ENCODE measurements at places on chromosomes 12 and 14. TPM values are rescaled to one million over a fixed set of nuclear protein-coding genes. Genes with fewer than 3 reads are reported as not detected.

The LHX5 gene
- 0.23 TPM for total RNA-seq

The AMIGO2 gene
- 19.3 TPM for total RNA-seq

GRCh38 chr14:59028476-59029202 is 159.8 kb upstream of the DAAM1 start:
- H3K4me3 ChIP-seq = peak overlapping the region; percentile 8
- peak; percentile 100 for DNase-seq
- peaks cover 16% of the 10 kb centered on the region for H3K4me1 ChIP-seq
- H3K27ac ChIP-seq = no peak overlapping the region
- H3K36me3 ChIP-seq = no peaks in the 10 kb centered on the region

- H3K27me3 ChIP-seq = peaks cover 37% of the 10 kb centered on the region
- H3K4me3 ChIP-seq = no peak overlapping the region
- H3K4me1 ChIP-seq = no peaks in the 10 kb centered on the region
- H3K36me3 ChIP-seq = no peaks in the 10 kb centered on the region
- no peak overlapping the region for H3K27ac ChIP-seq
Measured at GRCh38 chr14:21852061-21852664, 178.5 kb upstream of the OR4E1 start.

DNA sequence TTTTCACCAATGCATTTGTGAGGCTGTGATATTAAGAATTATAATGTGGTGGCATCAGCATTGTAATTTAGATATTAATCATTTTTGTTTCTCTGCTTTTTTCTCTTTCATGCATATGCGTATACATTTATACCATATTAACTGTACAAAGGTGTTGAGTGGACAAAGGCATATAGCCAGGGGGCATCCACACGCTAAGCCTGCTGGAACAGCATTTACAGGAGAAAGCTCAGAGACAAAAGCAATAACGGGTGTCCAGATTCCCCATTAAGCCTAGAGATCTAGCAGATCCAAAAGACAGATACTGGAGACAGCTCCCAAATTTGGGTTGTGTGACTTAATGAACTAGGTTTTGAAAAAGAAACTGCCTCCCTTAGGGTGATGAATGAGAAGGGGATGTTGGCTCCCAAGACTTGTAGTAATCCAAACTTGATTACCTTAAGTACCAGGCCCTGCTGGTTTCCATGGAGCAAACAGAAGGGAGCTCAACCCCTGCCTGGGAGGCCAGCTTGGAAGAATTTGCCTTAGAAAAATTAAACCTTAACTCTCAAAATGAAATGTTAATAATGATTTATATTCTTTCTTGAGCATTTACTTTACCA is 181.9 kb downstream of the SLC6A15 start:
- no peak for DNase-seq
- no peak overlapping the region for H3K4me3 ChIP-seq
- no peak overlapping the region for H3K27ac ChIP-seq
- H3K4me1 ChIP-seq = 0 out of 2 replicates have a peak, but pooled peaks cover 9% of the 10 kb centered on the region
- H3K27me3 ChIP-seq = no peaks in the 10 kb centered on the region

Measured in PC-3 (cell line).